ENCODE measurements at places on chromosomes 4 and X. TPM values are rescaled to one million over a fixed set of nuclear protein-coding genes. Genes with fewer than 3 reads are reported as not detected.

SNCA gene
- not detected for total RNA-seq

GAGE12E gene
- total RNA-seq: not detected

ARFIP1 gene
- 58.7 TPM for total RNA-seq

DCAF8L2 gene
- not detected for total RNA-seq

SPANXN4 gene
- not detected for total RNA-seq

GPM6B gene
- total RNA-seq: 13.4 TPM

IL3RA gene
- total RNA-seq: not detected

TMEM154 gene
- under 0.01 TPM for total RNA-seq

SORBS2 gene
- total RNA-seq: 261 TPM

RAB33B gene
- not detected for total RNA-seq

LDB2 gene
- 23.9 TPM for total RNA-seq

SSX2B gene
- total RNA-seq: not detected

DNA sequence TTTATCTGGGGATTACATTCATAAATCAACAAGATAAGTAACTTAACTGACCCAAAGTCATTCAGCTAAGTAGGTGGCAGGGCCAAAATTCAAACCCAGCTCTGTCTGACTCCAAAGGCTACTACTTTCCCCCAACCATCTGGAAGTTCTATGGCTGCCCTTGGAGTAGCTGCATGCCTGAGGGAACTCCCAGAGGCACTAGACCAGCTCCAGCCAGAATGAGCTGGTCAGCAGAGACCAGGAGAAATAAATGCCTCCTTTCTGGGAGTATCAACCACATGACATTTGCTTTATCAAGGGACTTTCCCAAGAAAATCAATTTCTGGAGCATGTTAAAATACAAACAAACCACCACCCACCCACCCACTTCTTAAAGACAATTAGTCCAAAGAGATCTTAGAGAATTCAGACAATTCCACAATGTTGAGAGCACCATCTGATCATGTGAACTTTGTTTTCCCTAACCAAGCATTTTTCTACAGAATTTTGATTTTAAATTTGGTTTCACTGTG lies 180.5 kb downstream of the EFHC2 start:
- H3K4me1 ChIP-seq: no peaks in the 10 kb centered on the region
- H3K27ac ChIP-seq: no peak overlapping the region
- peak; percentile 23 for DNase-seq
- no peaks in the 10 kb centered on the region for H3K36me3 ChIP-seq

GRCh38 chrX:20132666-20133065 lies 9.0 kb downstream of the EIF1AX start:
- no peaks in the 10 kb centered on the region for H3K27me3 ChIP-seq
- peaks cover 23% of the 10 kb centered on the region for H3K4me1 ChIP-seq
- H3K27ac ChIP-seq: no peak overlapping the region
- peaks cover 74% of the 10 kb centered on the region for H3K36me3 ChIP-seq
- no peak overlapping the region for H3K4me3 ChIP-seq

DNA sequence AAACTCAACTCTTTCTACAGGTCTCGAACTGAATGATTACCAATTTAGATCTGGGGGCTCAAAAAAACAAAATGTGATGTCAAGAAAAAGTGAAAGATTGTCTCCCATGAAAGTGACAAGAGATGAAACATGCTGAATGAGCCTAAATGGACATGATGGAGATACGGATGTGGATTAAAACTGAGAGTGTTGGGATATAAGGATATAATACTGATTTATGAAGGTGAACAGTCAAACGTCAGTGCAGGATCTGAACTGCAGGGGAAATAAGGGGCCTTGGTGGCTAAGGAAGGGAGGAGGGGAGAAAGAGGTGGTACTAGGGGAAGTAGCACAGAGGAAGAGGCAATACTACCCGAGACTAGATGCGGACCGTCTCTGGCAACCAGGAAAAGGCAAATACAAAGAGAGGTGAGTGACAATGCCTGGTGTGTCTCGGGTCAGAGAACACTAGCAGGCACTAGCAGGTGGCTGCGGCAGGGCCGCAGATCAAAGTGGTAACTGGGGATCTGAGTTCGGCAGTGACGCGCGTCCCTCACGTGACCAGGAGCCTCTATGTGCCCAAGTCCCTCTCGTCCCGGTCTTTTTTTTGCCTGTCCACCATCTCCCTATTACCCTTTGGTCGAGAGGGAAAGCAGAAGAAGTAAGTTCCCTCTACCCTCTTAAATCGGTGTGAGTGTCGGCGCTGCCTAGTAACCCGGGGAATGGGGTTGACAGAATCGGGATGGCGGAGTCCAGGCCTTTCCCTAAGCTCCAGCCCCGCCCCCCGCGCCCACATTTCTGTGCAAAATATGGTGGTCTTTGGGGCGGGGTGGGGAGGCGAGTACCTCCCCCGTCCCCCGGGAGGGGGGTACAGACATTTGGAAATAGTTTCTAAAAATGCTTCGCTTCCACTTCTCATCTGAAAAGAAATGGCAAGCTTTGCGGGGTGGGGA lies at the start of gene TCEAL1:
TCEAL1 (plus strand) TSS at position 590 of the 932 bp plus-strand sequence. CDS start 942 bp downstream, outside the sequence.
- no peaks in the 10 kb centered on the region for H3K36me3 ChIP-seq
- DNase-seq: peak; percentile 58
- H3K4me1 ChIP-seq: no peaks in the 10 kb centered on the region
- peak within 1 kb of the TSS; percentile 62 for H3K4me3 ChIP-seq

DNA sequence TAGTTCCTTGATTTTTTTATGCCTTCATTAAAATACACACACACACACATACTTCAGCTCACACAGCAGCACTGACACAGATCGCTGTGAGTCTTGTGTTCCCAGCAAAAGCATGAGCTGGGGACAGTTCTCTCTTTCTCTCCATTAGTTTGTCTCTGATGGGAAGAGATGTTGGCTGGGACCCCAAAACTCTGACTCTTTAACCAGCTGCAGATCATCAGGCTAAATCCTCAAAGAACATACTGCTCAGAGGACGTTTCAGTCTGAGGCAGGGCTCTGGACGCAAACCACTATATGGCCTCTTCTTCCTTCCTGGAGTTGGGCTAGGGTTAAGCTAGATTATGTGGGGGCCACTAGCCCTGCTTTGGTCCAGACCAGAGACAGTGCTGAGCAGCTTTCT lies 109.6 kb downstream of the NHSL2 start:
- peak; percentile 74 for DNase-seq
- no peaks in the 10 kb centered on the region for H3K27me3 ChIP-seq
- no peaks in the 10 kb centered on the region for H3K4me1 ChIP-seq
- no peak overlapping the region for H3K4me3 ChIP-seq

GRCh38 chr4:185566425-185566824 lies 31.1 kb upstream of the PDLIM3 start:
- H3K27me3 ChIP-seq: no peaks in the 10 kb centered on the region
- H3K36me3 ChIP-seq: no peaks in the 10 kb centered on the region
- H3K4me1 ChIP-seq: peaks cover 15% of the 10 kb centered on the region
- no peak overlapping the region for H3K4me3 ChIP-seq

GRCh38 chr4:109091727-109092409 lies 210.6 kb downstream of the COL25A1 start:
- no peak overlapping the region for H3K4me3 ChIP-seq
- no peak for DNase-seq
- no peak overlapping the region for H3K27ac ChIP-seq

- no peaks in the 10 kb centered on the region for H3K27me3 ChIP-seq
- no peaks in the 10 kb centered on the region for H3K4me1 ChIP-seq
- no peak for DNase-seq
- H3K27ac ChIP-seq: no peak overlapping the region
These were observed 178.2 kb upstream of the GPC4 start for GRCh38 chrX:133593531-133593930.

DNA sequence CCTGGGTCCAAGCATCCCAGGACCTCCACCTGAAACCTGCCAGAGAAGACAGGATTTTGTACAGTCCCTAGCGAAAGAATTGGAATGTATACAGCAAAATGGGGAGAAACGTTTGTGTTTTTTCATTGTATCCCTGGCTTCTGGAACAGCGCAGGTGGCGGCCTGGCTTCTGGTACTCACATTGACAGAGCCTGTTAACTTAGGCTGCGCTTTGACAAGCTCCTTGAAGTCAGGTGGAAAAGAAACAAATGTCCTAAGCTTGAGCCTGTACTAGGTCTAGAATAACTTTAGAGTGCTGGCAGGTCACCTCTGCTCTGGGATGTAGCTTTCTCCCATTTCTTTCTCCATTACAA lies 343.7 kb upstream of the KLF3 start:
- peaks cover 27% of the 10 kb centered on the region for H3K4me1 ChIP-seq
- peak overlapping the region; percentile 29 for H3K27ac ChIP-seq
- H3K36me3 ChIP-seq: no peaks in the 10 kb centered on the region

DNA sequence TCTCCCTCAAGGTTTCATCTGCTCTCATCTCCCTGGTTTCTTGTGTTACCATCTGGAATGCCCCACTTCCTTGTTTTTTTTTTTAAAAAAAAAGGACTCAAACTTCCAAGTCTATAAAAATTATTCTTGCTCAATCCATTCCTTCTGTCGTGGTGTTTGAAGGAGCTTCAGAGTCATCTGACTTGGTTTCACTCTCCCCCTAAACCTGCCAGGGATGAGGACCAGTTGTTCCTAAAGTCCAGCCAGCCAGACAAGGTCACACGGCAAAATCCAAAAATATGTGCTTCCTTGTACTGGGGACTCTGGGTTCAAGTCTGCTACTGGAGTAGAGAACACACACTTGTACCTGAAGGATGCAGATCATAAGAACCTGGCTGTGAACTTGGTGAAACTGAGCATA lies 84.5 kb upstream of the GPM6B start:
- no peak for DNase-seq
- H3K27me3 ChIP-seq: no peaks in the 10 kb centered on the region
- no peaks in the 10 kb centered on the region for H3K36me3 ChIP-seq
- no peak overlapping the region for H3K27ac ChIP-seq
- no peak overlapping the region for H3K4me3 ChIP-seq

DNA sequence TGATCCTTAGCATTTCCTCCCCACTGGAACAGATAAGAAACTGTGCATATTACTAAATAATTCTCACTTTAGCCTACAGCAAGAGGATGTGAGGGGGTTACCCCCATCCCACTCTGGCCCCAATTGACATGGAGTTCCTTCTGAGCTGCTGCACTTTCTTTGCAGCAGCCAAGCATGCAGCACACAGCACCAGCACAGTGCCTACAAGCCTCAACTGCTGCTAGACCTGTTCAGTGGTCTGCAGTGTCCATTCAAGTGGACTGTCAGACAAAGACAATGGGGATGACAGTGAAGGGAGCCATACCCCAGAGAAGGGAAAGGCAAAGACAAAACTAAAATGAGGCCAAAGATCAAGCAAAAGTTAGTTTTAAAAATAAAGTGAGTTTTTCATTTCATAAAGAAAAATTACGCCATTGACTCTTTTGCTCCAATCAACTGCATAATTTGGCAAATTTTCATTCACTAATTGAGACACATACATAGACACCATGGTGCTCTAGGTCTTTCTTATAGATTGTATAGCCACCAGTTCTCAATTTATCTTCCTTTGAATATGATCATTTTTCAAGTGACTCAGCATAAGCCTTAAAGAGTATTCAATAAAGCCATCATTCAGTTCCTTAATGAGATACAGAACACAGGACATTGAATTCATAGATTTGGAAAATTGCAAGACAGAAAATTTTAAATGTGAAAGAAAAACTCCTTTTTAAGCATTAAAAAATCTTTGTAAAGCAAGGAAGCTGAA lies 410.6 kb downstream of the HNRNPD start:
- H3K27me3 ChIP-seq: no peaks in the 10 kb centered on the region
- H3K4me3 ChIP-seq: no peak overlapping the region
- no peaks in the 10 kb centered on the region for H3K36me3 ChIP-seq
- DNase-seq: no peak
- H3K4me1 ChIP-seq: no peaks in the 10 kb centered on the region

GRCh38 chrX:53280331-53281320 lies 758 bp downstream of the IQSEC2 start:
- peaks cover 24% of the 10 kb centered on the region for H3K4me1 ChIP-seq
- no peak for DNase-seq
- no peaks in the 10 kb centered on the region for H3K36me3 ChIP-seq

DNA sequence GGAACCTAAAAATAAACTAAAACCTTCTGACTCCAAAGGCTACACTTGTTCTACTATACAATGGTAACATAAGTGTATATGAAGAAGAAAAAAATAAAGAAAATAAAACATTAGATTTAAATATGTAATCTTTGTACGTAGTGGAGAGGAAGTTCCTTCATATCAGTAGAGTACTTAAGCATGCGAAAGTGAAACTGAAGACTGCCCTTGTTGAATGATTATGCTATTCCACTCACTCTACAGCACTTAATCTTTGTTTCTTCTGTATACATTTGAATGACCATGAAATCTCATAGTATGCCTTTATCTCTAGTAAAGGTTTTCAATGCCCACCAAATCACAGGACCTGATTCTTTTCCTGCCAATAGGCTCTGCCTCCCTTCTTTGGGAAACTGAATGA lies 78.9 kb downstream of the NDST3 start:
- no peaks in the 10 kb centered on the region for H3K36me3 ChIP-seq
- no peaks in the 10 kb centered on the region for H3K4me1 ChIP-seq
- H3K27me3 ChIP-seq: no peaks in the 10 kb centered on the region
- no peak overlapping the region for H3K27ac ChIP-seq

DNA sequence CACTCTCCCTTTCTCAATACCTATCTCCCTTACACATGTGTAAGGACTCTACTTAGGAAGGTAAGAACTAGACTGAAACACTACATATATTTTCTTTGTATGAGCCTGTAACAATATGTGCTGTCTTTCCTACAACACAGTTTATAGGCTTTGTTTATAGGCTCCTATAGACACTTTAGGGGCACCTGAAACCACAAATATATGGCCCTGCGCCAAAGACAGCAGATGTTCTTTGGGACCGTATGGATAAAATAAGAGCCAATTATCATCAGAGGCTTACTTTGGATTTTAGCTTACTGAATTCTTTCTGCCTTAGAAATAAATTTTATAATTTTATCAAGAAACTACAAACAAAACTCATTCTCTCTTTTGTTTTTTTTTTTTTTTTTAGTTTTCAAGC lies 16.6 kb upstream of the CXCL3 start:
- no peak overlapping the region for H3K27ac ChIP-seq
- no peak overlapping the region for H3K4me3 ChIP-seq
- no peaks in the 10 kb centered on the region for H3K27me3 ChIP-seq
- H3K4me1 ChIP-seq: peaks cover 5% of the 10 kb centered on the region
- no peaks in the 10 kb centered on the region for H3K36me3 ChIP-seq

DNA sequence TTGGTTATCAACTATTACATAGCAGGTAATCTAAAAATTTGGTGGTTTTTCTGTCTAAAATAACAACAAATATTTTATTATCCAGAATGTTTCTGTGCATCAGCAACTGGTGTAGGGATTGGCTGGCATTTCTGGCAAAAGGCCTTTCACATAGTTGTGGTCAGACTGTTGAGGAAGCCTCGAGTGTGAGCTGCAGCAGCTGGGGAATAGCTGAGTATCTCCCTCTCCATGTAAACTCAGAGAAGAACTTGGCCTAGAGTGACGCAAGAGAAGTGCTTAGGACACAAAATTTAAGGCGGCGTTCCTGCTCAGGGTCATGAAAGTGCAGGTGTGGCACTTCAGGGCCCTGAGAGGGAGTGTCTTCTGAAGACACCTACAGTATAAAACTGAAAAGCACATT lies 558.9 kb downstream of the SPOCK3 start:
- no peaks in the 10 kb centered on the region for H3K27me3 ChIP-seq
- H3K4me1 ChIP-seq: no peaks in the 10 kb centered on the region
- no peaks in the 10 kb centered on the region for H3K36me3 ChIP-seq
- H3K4me3 ChIP-seq: no peak overlapping the region
- H3K27ac ChIP-seq: no peak overlapping the region
- DNase-seq: no peak
